ENCODE measurements at places on chromosomes 3 and 15.

GRCh38 chr3:189488241-189488767 is 142.9 kb upstream of the TP63 start:
- no peak for DNase-seq

- DNase-seq: no peak
Observed at GRCh38 chr3:50632450-50632849, 15.5 kb downstream of the MAPKAPK3 start.

DNA sequence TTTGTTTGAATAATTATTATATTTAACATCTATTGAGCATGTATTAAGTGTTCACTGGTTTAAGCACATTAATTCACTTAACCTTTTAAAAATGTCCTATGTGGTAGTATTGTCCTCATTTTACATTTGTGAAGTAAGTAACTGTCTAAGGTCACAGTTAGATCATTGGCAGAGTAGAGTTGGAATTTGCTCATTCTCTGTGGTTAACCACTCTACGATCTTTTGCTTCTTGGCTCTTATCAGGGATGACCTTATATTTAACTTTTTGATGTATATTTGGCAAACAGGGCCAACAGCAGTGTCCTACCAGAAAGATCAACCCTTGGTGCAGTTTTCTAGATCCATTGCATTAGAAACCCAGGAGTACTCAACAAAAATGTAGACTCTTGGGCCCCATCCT is 34.0 kb downstream of the PXK start:
- DNase-seq: no peak

GRCh38 chr3:150022381-150023238 is 51.9 kb upstream of the PFN2 start:
- DNase-seq: peak; percentile 70

GRCh38 chr15:85314146-85314545 is 66.3 kb upstream of the AKAP13 start:
- DNase-seq: no peak

DNA sequence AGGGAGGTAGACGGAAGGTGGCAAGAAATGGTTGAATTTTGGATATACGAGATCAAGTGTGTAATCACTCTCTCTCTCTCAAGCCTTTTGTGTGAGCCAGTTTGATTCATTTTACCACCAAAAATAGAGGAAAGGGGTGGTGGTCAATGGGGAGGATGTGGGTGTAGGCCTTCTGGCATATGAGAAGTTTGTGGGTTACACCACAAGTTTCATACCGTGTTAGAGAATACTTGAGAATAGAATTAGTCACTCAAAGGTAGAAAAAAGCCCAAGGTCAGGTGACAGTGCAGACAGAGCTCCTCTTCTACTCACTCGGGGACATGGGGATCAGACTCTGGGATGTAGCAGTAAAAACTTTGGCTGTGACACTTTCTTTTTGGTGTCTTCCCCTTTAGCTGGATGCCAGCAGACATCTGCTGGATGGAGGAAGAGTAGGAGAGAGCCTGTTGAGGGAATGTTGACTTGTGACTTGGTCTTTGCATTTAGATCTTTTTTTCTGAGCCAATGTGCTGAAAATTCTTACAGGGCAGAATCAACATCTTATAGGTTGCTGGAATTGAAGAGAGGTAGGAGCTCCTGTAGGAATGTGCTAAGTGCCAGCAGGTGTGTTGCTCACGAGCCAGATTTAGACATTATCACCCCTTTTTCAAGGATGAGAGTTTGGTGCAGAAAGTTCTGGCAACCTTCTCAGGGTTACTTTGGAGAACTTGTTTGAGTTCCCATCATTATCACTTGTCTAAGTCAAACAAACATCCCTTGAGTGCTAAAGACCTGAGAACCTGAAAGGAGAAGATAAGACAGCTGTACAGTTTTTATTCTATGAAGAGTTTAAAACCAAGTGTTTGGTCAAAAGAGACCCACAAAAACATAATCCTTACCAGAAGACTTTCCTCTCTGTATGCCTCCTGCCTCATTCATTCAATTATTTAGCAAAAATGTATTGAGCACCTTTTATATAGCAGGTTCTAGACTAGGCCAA is 43.9 kb upstream of the RYK start:
- DNase-seq: no peak

DNA sequence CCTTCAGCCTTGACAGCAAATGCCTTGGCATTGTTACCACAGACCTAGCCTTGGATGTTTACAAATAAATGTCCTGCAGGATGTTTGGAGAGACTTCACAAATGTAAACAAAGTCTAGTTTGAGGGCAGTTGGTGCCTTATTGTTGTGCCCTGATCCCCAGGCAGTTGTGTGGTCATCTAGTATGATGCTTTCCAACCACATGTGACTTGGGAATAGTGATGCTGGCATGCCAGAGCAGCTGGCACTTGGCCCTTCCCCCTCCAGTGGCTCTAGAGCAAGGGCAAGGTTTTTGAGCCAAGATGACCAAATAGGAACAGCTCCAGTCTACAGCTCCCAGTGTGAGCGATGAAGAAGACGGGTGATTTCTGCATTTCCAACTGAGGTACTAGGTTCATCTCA is 258.2 kb downstream of the ADAMTS17 start:
- no peak for DNase-seq

DNA sequence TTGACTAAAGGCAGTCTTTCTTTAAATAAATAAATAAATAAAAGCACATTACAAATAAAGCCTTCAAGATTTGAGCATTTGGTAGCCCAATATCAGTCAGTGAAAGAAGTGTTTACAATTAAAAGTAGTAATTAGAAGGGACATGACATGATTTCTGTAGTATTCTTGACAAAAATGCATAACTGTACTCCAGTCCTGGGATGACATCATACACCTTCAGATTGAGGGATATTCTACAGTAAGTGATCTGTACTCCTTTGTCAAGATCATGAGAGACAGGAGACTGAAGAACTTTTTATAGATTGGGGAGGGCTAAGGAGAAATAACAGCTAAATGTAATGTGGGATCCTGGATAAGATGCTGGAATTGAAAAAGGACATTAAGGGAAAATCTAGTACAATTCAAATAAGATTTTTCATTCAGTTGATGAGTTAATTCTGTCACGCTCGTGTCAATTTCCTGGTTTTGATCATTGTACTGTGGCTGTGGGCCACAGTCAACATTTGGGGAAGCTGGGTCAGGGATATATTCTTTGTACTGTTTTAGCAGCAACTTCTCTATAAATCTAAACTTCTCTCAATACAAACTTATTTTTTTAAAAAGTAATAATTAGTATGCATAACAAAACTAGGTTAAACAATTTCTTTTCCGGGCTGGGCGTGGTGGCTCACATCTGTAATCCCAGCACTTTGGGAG is 314.8 kb downstream of the PTPRG start:
- DNase-seq: no peak

DNA sequence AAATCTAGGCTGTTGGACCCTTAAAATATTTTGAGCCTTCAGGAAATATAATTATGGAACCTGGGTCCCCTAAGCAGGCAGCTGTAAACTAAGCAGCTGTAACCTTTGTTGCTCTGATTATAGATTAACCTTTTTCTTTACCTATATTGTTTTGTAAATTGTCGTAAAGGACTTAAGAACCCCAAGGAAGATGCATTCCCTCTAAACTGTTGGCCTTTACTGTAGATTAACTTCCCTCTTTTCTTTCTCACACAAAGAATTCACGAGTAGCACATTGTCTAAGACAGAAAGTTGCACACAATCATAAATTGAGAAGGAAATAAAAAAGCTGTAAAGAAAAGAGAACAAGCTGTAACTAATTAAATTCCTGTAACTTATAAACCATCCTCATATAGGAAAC is 877.3 kb downstream of the ROBO2 start:
- DNase-seq: no peak

DNA sequence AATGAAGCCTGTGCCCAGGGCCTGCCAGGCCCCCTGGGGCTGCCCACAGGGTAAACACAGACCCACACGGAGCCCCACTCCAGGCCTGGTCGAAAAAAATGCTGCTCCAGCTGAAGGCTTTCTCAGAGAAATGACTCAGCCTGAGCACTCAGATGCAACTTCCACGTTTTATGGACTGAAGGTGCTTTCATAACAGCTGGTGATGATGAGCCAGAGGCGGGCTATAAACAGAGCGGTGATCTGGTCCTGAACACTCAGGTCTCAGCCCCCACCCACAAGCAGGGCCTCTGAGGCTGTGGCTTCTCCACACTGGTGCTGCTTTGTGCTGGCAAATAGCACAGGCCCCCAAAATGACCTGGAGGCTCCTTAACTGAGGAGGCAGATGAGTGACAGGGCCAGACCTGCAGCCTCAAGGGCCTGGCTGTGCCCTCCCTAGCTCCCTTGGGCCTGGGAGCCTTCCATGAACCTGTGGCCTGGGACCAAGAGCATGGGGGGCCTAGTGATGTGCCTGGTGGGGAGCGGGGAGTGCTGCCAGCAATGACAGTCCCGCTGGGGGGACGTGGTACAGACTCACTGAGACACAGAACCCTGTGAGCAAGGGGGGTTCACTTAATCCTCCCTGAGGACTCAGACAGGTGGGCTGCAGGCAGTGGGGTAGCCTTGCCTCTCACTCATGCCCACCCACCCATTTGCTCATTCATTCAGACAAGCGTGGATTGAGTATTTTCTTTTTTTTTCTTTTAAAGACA is 23.0 kb upstream of the FURIN start:
- DNase-seq: no peak

DNA sequence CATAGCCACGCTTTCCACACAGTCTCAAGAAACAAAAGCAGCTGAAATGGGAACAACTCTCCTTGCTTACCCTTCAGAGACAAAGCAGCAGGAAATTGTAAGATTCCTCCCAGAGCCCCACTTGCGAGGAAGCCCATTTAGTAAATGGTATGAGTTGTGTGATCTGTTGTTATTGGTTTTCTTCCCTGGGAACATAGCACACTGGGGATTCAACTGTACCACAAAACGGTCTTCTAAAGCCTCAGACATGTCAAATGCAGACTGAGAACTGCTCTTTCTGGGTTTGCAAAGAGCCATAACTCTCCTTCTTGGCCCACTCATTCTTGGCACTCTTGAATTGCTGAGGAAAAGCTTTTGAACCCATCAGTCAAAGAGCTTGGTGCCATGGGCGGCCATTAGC is 101.0 kb upstream of the COL8A1 start:
- DNase-seq: no peak

GRCh38 chr3:13317596-13318320 is 102.4 kb downstream of the NUP210 start:
- no peak for DNase-seq

DNA sequence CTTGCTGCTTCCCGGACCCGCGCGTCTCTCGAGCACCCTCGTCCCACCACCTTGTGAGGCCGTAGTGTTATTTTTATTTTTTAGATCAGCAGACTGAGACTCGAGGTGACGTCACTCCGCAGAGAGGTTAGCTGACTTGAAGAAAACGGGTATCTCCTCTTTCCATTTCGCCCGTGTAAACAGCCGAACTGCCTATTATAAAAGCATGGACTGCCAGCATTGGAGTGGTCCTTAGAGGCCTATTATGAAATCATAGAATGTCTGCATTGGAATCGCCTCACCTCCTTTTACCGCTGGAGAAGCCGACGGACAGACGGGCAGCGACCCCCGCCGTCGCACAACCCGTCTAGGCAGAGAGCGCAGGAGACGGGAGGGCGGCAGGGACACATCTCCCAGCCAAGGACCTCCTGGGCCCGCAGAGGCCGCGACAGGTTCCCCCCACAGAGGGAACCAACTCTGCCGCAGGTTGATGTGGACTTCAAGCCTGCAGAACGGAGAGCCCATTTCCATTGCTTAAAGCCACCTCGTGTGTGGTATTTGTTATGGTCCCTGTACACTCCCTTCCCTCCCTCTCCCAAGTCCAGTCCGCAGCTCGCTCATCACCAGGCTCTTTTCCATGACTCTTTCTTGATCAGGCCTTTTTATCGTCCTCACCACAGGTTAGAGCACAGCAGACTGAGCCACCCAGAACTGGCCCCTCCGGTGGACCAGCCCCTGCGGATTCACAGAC is 540 bp upstream of the PPP1R2 start:
- DNase-seq: peak; percentile 69

GRCh38 chr15:56732886-56733135 is 498 bp downstream of the ZNF280D start:
- DNase-seq: no peak

DNA sequence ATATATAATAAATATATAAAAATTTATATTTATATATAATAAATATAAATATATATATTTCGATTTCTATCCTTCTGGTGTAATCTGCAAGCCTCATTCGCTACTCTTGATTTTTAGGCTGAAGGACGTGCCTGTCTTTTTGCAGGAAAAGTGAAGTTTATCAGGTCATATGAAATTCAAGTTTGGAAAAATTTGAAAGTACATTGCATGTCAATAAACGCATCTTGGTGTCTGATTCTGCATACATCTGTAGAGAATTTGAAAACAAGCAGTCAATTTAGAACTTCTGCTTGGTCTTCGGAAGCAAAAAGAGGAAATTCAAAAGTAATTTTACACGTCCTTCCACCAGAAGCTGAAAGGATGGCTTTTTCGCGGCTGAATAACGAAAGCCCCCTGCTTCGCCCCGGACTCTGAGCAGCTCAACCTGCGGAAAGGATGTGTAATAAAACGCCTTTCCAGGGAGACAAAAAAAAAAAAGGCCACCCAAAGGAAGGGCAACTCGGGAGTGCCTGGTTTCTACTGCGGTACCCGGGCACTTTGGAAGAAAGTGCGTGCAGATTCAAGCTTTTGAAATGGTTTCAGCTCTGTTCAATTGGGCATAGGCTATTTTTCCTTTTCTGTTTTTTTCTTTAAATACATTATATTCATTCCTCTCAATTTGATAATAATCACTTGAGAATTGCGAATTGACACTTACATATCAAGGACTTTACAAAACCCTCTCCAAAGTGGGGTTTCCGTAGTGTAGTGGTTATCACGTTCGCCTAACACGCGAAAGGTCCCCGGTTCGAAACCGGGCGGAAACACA is 1.5 kb upstream of the MYNN start:
- peak; percentile 95 for DNase-seq

- no peak for DNase-seq
Observed at GRCh38 chr3:185422677-185423076, 59.7 kb downstream of the MAP3K13 start.

GRCh38 chr15:47786371-47786770 is 69.1 kb downstream of the SEMA6D start:
- no peak for DNase-seq

DNA sequence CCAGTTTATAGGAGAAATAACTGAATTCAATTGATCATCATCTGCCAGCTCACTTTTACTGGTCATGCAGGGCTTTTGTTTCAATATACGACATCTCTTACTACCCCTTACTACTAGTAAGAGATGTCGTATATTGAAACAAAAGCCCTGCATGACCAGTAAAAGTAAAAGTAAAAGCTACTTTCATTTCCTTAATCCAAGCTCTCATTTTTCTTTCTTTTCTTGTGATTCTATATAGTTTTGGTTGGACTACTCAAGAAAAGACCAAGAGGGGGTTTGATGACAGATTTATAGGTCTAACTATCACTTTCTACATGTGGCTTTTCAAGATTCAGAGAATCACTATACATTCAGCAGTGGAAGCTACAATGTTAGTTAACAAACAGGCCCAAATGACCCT is 1237.3 kb downstream of the ROBO2 start:
- no peak for DNase-seq

- no peak for DNase-seq
Observed at GRCh38 chr15:90873998-90874605, 5.7 kb downstream of the FURIN start.

- DNase-seq: peak; percentile 20
Observed at GRCh38 chr3:181694805-181695660, 16.7 kb upstream of the SOX2 start.

GRCh38 chr3:43857361-43858293 is 166.9 kb downstream of the ABHD5 start:
- no peak for DNase-seq

Data from NCI-H82 (cell line).